ENCODE measurements at places on chromosomes 7 and 10.

DNA sequence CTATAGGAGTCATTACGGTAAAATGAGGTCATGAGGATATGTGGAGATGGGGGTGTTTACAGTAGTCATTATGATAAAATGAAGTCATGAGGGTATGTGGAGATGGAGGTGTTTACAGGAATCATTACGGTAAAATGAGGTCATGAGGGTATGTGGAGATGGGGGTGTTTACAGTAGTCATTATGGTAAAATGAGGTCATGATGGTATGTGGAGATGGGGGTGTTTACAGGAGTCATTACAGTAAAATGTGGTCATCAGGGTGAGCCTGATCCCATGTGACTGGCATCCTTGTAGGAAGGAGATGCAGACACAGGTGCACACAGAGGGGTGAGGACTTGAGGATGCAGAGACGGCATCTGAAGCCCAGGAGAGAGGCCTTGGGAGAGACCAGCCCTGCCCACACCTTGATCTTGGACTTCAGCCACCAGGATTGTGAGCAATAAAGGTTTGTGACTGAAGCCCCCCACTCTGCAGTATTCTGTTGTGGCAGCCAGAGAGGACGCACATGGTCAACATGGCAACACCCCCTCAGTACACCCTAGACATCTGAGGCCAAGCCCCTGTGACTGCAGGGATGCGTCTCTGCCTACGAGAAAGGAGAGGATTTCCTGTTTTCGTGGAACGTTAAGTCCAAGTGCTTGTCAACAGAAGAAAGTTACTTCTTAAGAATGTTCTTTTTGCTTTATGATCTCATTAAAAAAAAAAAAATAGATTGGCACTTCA is 544.4 kb downstream of the DNAJB6 start:
- no peak for DNase-seq

DNA sequence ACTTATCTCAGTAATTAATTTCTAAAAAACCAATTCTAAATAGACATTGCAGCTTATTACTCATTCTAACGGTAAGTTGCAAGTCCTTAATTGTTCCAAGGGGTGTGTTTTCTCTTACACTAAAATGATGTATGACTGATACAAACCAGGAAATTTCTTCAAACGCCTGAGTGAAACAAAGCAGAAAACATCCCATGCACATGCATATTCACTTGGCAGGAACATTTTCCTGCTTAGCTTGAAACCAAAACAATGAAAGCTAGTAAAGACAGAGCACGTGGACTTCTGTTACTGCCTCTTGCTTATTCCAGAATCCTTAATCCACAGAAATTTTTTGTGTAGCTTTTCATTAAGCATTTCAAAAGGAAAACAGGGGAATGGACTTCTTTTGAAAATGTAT is 187.7 kb downstream of the MTERF1 start:
- no peak for DNase-seq

DNA sequence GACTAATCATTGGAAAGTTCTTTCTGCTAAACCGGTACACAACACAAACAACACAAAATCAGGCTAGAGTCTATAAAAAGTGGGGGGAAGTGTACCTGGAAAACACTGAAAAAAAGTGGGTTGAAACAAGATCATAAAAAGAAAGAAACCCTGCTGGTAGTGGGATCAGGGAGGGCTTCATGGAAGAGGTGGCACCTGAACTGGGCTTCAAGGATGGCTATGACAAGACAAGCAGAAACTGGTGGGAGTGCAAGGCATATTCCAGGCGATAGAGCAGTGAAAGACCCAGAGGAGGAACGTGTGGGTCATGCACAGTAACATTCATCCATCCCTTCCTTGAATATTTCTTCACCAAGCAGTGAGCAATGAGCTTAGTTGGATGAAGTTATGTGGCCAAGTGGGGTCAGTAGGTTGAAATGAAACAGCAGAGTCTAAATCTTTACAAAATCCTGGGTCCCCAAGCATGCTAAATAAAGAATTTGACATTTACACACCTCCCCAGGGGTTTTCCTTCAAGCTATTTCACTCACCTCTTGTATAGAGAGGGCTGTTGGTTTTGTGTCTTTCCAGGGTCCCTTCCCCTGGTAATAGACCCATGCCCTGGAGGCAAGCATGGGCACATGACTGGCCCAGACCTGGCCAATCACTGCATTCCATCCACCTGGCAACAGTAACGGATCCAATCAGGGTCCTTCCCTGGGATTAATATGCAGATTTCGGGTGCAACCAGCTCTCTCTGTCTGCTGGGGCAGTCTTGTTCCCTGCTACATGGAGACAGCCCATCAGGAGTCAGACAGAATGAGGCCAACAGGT is 38.2 kb downstream of the SPOCK2 start:
- DNase-seq, result no peak

- DNase-seq, result no peak
These were observed 187.9 kb downstream of the CDC14C start for GRCh38 chr7:49112222-49112621.

DNA sequence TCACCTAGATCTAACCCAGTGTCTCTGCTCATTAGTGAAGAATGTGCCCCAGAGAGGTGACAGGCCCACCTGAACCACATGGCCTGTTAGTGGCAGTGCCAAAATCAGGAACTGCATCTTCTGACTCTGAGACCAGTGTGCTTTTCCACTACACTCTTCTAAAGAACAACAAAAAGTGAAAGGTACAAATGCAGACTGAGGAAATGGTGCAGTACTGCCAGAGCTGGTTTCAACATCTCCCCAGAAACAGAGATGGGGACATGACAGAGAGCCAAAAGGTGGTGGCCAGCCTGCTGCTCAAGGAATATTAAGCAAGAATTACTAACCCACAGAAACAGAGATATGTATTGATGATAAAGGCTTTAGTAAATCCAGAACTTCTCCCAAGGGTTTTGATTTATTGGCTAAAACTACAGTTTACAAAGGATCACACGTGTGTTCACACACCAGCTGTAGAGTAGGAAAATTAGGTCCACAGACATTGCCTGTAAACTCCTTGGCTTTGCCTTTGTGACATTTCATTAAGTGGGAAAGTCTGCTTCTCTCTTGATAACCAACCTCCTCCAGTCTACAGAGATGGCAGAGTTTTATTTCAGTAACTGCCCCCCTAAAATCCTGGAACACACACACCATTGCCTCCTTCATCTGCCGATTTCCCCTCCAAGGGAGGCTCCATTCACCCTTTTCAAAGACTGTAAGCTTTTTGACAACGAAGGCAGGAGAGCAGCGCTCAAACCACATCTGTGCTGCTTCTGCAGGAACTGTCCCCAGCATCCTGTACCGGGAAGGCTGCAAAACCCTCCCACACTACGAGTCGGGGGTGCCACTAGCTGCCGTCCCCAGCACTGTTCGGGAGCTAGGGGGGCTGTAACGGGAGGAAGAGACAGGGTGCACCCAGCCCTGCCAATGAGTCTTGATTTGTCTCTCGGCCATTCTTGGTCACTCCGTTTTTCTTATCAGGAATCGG is 29.8 kb downstream of the GSDME start:
- DNase-seq, result no peak

DNA sequence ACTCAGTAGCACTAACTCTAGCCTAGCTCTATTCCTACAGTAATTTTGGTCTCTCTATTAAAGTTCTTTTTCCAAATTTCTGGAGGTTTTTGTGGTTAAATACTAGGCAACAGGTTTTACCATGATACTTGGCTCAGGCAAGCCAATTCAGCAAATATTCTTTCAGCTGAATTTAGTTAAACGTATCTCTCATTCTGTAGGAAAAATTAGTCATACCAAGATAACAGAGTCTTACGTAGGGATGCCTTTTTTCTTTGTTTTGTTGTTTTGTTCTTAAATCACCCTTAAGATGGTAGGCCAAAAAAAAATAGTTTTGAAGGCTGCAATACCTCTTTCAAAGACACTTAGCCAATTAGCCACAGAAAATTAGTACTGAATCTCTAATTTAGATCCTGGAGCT is 180.5 kb downstream of the MAGI2 start:
- DNase-seq, result no peak

GRCh38 chr7:7100432-7100849 is 81.9 kb upstream of the C1GALT1 start:
- DNase-seq, result no peak

GRCh38 chr7:15845461-15845860 is 159.0 kb upstream of the MEOX2 start:
- no peak for DNase-seq

DNA sequence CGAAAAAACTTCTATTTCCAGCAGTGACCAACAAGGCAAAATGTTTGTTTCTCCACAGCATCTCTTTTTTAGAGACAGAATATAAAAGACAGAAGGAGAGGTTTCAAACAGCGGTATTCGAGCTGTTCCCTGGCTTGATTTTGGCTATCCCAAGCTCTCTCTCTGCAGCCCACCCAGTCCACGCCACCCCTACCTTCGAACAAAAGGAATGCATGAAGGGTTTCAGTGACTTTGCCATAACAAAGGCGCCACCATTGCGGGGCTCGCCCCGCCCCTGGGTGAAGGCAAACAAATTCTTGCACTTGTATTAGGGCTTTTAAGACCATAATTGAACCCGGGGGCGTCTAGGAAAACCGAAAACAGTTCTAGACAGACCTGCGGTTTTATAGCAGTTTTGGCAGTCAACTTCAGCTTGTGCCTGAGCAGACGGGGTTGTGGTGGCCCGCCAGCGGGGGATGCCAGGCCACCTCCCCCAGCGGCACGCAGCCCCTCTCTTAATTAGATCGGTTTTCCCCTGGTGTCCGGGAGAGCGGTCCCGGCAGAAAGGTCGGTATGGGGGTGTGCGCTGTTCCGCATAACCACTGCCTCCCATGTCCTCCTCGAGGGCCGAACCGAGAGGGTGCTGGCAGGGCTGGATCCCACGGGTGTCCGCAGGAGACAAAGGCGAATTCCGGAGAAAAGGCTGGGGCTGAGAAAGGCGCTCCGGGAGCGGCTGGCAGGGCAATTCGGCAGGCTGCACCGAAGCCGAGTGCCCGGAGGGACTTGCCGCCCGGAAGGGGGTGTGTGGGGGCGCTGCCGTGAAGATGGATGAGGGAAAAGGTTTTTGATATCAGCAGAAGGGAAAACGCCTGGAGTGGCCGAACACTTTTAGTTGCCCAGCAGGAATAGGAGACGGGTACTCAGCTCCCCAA is 2.7 kb upstream of the HOXA11 start:
- no peak for DNase-seq

DNA sequence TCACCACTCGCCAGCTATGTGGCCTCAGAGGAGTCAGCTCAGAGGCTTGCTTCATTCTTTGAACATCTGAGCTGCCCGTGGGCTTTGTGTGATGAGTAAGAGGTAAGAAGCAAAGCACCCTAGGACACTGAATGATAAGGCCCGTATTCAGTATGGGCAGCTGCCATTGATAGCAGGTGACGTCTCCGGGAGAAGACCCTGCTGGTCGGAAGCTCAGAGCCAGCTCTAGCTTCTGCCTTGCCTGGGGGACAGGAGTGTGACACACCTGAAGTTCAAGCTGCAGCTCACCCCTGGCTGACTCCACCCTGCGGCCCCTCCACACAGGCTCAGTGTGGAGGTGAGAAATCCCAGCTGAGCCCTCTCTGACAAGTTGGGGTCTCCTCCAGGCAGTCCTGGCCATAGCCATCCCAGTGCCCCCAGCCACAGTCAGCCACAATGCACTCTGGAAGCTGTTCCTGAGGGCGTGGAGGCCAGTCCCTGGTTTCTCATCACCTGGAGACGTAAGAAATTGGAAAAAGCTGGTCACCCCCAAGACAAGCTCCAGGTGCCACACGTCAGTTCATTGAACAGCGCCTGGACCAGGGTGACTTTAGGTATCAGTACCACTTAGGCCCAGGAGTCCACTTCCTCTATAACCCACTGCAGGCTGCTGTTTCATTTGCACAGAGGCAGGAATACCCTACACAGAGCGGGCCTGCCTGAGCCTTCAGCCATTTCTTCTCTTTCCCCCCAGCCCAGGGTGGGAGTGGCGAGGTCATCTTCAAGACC is 164.9 kb upstream of the RHEB start:
- no peak for DNase-seq

DNA sequence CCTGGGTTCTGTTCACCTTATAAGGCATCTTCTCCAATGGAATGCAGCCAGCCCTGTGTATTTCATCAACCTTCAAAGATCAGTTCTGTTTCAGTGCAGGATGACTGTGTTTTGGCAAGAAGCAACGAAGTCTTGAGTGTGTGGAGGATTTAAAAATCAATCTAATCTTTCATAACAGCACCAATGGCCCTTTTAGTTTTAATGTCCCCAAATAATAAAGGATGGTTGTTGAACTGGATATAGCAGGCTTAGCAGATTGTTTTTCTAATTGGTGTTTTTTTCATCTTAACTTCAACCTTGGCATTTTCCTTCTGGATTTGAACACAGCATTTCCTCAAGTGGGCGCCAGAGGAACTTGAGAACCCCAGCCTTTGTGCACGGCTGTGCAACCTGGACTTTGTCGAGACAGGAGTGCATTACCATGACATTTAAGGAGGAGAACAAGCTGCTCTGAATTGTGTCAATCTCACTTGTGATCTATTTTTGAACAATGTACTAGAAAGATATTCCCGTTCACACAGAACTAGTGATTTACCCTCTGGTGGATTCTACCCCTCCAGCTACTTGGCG is 313.3 kb upstream of the AKR1E2 start:
- DNase-seq, result no peak

DNA sequence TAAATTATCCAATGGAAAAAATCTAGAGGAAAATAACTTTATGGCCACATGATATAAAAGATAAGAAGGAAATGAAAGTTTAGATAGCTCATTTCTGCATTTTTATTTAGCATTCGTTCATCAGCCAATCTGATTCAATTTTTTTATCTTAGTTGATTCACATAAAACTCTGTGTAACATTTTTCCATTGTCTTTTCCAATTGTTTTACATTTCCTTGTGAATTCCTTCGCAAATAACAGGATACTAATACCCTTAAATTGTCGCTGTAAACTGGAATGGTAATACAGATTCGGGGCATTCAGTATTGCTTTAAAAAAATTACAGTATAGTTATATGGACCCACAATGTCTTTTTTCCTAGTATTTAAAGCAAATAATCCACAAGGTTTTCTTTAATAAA is 136.4 kb downstream of the CUBN start:
- no peak for DNase-seq

- DNase-seq, result peak; percentile 35
These were observed 16.7 kb downstream of the GPRIN2 start for GRCh38 chr10:46539596-46540411.

DNA sequence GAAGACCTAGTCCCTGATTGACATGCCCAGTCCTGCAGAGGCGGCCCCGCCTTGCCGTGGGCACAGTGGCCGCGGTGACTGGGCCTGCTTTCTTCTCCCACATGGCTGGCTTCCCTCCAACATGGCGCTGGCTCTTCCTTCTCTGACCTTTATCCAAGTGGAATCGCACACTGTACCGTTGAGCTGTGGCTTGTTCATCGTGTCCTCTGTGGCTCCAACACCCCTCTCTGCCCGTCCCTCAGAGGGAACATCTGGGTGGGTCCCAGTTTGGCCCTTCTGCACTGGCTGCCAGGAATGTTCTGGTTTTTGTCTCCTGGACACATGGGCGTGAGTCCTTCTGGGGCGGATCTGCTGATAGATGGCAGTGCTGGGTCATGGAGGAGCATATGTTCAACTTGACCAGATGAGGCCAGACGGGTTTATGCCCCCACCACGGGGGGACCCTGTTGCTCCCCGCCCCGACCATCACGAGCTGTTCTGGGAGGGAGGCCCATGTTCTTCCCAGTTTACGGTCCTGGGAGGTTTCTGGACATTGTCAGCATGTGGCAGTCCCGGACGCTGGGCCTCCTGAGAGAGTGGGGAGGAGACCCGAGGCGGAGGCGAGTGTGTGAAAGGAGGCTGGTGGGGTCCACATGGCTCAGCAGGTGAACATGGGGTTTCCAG is 63.5 kb downstream of the LHPP start:
- no peak for DNase-seq

- DNase-seq, result peak; percentile 3
These were observed 539 bp upstream of the MKLN1 start for GRCh38 chr7:131327049-131327625.
